ENCODE measurements at places on chromosomes 4 and X.

DNA sequence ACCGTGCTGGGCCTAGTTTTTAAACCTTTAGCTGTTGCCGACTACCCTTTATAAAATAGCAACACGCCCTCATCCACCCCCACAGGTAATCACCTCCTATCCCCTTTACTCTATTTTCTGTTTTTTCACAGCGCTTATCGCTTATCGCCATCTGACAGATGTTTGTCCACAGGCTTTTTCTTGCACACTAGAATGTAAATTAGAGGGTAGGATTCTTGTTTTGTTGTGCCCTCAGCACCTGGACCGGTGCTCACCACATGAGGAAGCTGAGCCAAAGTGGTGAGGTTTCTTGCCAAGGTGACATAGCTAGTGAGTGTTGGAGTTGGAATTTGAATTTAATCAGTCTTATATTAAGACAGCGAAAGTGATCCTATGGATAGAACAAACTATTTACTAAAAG is 2.9 kb upstream of the RBBP7 start:
- no peak for DNase-seq

DNA sequence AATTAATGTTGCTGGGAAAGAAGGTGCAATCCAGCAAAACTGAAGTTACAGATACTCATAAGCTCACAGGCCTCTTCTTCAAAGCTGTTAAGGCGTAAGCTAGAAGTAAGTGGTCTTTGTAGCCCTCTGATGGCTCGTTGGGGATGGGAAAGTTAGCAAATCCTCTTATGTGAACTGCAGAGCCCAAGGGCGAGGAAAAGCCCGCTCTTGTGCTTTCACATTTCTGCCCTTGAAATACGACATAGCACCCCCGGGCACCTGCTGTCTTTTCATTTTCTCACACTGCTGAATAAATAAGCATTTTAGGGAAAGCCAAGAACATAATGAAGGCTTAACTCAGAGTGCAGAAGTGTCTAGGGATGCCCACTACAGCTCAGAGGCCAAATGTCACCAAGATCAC is 73.1 kb upstream of the SORBS2 start:
- no peak for DNase-seq

- no peak for DNase-seq
These were observed 341.8 kb downstream of the MAGEB5 start for GRCh38 chrX:26557691-26558321.

- no peak for DNase-seq
These were observed 551.2 kb upstream of the AMOT start for GRCh38 chrX:113391875-113392274.

GRCh38 chr4:90198086-90198847 is 71.1 kb downstream of the CCSER1 start:
- DNase-seq: no peak

GRCh38 chr4:95594013-95594412 is 45.2 kb upstream of the UNC5C start:
- no peak for DNase-seq

GRCh38 chrX:52990848-52991247 is 32.5 kb upstream of the FAM156A start:
- DNase-seq: no peak

GRCh38 chrX:107374132-107374531 is 75.3 kb upstream of the FRMPD3 start:
- DNase-seq: no peak

DNA sequence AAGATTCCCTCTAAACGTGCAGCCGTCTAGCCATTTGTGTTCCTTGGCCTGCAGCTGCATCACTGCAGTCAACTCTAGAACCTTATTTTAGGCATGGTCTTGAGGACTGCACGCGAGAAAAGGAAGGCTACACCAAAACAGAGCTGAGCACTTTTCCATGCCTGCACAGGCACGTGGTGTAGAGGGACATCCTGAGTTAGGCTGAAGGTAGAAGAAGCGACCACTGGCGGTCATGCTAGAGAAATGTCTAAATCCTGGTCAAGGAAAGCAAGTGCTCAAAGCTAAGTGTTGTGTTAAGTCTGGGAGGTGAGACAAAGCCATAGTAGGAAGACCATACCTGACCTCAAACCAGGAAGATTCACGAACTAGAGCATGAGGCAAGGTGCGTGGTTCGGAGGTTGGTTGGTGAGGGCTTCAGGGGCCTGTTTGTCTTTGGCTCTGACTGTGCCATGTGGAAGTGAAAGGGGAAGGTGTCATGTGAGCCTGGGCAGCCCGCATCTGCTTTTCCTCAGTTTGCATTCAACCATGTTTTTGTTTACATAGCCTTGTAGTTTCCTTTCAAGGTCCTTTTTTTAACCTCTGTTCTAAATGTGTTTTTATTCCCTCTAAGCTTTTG is 203.8 kb downstream of the AASDH start:
- peak; percentile 21 for DNase-seq

- no peak for DNase-seq
These were observed 14.0 kb downstream of the OCIAD1 start for GRCh38 chr4:48844843-48845242.

DNA sequence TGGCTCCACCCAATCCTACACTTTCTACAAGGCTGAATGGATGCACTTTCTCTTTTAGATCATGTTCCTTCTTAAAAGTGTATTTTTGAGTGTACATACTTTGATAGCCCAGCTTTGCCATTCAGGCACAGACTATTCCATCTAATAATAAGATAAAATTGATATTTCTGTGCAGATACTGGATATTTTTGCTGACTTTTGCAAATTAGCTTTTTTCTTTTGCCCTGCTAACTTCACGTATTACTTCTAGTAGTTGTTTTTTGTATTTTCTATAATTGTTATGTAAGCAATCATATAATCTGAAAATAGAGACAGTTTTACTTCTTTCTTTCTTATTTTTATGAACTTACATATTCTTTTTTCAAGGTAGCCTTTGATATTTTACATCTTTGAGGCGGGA is 13.5 kb upstream of the GYPA start:
- no peak for DNase-seq

- no peak for DNase-seq
These were observed 22.1 kb downstream of the PDE6B start for GRCh38 chr4:647481-647880.

DNA sequence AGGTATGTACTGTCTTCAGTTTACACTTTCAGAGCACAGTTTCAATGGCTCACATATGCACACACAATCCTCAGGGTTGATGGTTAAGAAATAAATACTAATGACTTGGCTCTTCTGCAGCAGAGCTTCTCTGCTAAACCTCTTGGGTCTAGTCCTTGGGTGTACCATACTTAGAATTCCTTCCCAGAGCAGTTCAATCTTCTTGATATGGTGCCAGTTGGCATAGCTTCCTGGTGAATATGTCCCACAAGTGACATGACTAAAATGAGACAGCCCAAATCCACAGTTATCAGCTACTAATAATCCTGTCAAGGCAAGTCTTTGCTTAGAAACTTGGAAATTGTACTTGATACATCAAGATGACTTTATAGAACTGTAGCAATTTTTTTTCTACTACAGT is 654.4 kb downstream of the IQCM start:
- DNase-seq: no peak

- no peak for DNase-seq
These were observed 22.8 kb upstream of the SEC24B start for GRCh38 chr4:109410776-109411175.

- no peak for DNase-seq
These were observed 67.2 kb upstream of the IL15 start for GRCh38 chr4:141569141-141569540.

DNA sequence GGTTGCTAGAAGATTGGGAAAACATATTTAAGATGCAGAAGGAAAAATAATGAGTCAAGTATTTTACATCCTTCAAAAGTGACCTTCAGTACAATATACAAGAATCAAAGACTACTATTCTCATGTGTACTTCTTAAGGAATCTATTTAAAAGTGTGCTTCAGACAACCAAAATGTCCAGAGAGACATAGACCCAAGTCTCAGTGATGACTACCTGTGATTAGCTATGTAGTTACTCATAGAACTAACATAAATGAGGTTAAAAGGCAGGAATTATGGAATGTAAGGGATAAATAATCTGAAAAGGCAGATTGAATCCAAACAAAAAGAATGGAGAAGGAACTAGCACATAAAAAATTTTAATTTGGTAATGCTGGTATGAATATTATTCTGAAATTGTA is 634.7 kb upstream of the FAM241A start:
- DNase-seq: no peak

- no peak for DNase-seq
These were observed 1183.9 kb downstream of the RPA4 start for GRCh38 chrX:98067611-98068010.

GRCh38 chr4:132063829-132064228 is 1085.3 kb upstream of the PCDH10 start:
- no peak for DNase-seq

DNA sequence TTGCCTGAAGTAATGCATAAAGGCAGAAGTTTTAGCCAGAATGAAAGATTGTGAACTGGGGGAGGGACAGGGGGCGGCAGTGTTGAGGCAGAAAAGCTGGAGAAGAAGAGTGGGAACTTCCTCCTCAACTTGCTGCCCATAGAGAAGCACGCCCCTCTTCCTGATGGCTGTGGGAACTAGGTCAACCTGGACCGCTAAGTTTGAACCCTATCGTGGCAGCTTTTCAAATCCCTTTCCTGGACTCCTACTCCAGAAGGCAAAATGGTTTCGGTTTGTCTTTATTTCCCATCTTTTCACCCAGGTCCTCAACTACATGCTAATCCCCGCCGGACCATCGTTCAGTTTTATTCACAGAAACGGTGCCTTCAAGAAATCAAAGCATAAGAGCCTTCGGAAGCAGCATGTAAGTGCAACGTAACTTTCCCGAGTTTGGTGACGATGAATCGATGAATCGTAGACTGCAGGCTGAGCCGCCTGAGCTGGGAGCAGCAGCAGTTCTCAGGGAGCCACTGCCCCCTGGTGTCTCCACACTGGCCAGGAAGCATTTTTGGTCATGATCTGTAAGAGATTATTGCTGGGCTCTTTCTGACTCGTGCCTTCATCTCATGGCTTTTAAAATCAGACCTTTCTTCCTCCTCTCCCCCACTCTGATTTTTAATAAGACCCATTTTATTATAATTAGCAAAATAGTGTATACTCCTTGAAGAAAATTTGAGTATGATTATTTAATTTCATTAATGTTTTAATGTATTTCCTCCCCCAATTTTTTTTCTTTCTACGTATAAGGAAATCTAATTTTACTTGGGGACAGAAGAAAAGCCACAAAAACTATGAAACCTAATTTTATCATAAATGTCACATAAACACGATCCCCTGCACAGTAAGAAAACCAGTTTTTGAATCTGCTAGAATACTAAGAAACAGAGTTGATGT is 21.4 kb downstream of the SPINK2 start:
- peak; percentile 66 for DNase-seq

- peak; percentile 53 for DNase-seq
These were observed 21.8 kb upstream of the P2RY10 start for GRCh38 chrX:78923198-78924015.

GRCh38 chr4:10662937-10663336 is 21.6 kb downstream of the CLNK start:
- DNase-seq: no peak

DNA sequence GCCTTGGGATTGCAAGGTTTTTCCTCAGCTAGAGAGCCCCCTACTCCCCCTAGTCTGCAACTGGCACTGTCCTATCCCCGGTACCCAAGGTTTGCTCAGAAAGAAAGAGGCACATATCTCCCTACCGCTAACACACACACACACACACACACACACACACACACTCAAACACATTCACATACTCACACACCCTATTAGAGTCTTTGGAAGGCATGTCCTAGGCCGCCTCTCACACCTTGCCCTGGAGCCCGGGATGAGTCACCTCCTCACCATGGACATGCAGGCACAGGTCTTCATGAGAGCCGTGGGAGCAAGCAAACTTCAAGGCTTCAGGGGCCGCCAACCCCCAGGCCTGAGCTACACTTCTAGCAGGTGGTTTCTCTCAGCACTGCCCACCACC is 49.2 kb downstream of the PJA1 start:
- no peak for DNase-seq

DNA sequence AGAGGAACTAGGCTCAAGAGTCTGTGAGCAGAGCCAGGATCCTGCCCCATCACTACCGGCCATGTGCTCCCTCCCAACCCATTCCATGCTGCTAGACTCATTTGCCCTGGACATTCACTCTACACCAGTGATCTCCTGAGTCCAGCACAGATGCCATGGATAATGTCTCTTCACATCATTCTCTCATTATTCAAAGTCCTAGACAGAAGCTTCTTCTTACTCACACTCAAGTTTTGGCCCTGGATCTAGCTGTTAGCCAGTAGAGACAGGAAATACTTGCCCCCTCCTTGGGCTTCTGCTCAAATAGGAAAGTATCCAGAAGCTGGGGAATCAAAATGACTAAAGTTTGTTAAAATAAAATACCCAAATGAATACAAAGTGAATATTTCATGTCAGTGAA is 266.8 kb upstream of the LDB2 start:
- no peak for DNase-seq

DNA sequence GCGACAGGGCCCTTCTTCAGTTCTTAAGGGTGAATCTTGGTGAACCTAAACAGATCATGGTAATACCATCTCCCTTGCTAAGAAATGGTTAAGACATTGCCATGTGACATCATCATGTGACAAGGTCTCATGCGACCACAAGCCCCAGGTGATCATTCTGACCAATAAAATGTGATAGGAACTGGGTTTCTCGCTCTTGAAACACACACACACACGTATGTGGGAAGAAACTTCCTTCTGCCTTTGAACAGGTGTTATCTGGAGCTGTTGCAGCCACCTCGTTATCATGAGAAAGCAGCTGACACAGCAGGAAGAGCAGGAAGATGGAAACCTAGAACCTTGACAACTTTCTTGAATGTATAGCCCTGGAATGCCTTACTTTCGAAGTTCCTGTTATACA is 10.2 kb downstream of the SOD3 start:
- DNase-seq: no peak

DNA sequence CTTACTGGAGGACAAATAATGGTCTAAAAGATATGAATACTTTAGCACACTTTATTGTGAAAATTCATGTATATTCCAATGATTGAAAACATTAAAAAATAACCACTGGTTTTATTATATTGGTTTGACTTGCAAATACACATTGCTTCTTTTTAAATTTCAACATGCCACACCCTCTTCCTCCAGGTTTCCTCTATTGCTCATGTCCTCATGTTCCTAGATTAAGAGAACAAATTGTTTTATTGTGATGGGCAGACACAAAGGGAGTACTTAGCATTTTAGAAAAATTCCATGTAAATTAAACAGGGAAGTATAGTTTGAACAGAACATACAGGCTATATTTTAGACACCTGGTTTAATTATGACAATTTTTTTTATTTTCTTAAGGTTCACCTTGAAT is 230.6 kb upstream of the GPRIN3 start:
- DNase-seq: no peak

DNA sequence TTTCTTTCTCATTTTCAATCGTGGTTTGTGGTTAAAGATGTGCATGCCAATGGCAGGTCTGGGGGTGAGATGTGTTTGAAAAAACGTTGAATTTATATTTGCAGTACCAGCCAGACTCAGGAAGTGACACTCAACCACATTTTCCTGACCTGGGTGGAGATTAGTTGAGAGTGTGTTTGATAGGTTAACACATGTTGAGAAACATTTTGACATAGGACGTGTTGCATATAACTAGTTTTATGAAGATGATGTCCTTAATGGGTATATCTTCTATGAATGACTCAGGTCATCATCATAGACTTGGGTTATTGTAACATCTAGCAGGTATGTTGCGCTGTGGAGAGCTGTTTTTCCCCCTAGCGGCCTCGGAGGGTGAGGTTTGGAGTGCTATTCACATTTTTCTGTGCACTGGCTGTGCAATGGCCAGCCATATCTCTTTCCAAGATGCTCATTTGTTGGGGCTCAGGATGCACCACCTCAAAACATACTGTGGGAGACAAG is 21.7 kb upstream of the CD38 start:
- peak; percentile 34 for DNase-seq
